ENCODE measurements at places on chromosomes 4 and X. TPM values are rescaled to one million over a fixed set of nuclear protein-coding genes. Genes with fewer than 3 reads are reported as not detected.
A peak's percentile ranks its signal among the peaks of the same experiment; 100 is the strongest.

The MORC4 gene
- total RNA-seq: 17.9 TPM

DNA sequence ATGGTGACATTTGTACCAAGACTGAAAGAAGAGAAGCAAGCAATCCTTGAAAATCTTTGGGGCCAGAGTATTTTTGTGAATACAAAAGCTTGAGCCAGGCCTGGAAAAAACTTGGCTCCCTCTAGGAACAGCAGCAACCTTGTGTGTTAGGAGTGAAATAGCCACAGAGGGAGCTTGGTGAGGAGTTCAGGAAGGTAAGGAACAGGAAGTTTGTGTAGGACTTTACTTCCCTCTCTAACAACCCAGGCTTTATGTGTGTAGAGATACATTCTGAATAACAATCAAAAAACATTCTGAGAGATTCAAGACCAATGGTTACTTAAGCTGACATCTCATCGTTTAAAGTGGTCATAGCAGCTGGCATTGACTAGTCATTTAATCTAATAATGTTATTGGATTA, 668.5 kb downstream of the PCDH18 start:
- H3K36me3 ChIP-seq: no peaks in the 10 kb centered on the region
- H3K27ac ChIP-seq: no peak overlapping the region
- DNase-seq: no peak
- no peak overlapping the region for H3K4me3 ChIP-seq

- DNase-seq: no peak
- H3K4me1 ChIP-seq: no peaks in the 10 kb centered on the region
- no peak overlapping the region for H3K4me3 ChIP-seq
- no peaks in the 10 kb centered on the region for H3K27me3 ChIP-seq
- H3K36me3 ChIP-seq: no peaks in the 10 kb centered on the region
Measured at GRCh38 chrX:47093248-47093647, 15.0 kb downstream of the RGN start.

The ANOS1 gene
- total RNA-seq: 3.2 TPM

DNA sequence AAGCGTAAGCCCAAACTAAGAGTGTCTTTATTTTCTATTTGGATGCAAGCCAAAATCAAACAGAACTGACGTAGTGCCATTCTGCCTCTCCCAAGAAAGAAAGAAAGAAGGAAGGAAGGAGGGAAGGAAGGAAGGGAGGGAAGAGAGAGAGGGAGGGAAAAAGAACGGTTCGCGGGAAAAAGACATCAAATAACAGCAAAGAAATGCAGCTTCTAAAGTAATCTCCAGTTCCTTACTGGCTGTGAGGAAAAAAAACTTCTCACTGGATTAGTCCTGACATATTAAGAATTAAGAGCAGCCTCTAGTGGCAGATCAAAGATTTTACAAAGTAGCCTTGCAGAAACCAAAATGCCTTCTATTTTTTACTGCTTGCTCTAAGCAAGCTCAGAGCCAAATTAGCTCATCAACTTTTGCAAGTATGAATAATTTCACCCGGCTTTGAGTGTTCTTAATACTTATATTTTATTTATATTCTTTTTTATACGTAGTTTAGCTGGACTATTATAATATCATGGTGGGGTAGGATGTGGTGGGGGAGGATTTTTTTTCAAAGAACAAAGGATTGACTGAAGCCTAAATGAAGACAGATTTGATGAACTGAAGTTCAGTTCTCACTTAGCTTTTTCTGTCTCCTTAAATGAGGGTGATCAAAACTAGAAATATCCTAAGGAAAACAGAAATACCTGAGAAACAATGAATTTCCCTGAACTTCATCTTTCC, 36.6 kb downstream of the PITX2 start:
- no peak overlapping the region for H3K4me3 ChIP-seq
- H3K36me3 ChIP-seq: no peaks in the 10 kb centered on the region
- no peak for DNase-seq
- H3K27me3 ChIP-seq: no peaks in the 10 kb centered on the region

DNA sequence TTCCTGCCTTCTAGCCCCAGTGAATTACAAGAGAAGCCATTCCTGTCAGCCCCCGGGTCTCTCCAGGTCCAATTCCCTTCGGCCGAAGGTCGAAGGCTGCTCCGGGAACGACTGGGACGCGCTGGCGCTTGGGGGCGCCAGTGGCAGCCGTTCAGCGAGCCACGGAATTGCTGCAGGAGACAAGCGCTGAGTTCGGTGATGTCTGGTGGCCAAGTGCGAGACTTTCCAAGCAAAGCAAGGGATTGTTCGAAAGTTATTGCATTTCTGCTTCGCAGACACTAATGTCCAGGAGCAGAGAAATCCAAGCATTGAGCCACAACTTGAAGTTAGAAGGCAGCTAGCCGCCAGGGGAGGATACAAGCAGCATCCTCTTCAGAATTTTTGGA, 1.1 kb upstream of the DKK2 start:
- peaks cover 29% of the 10 kb centered on the region for H3K4me1 ChIP-seq
- no peaks in the 10 kb centered on the region for H3K36me3 ChIP-seq
- no peak for DNase-seq

GRCh38 chr4:76197971-76198410, 15.6 kb downstream of the SCARB2 start:
- DNase-seq: no peak
- peak overlapping the region; percentile 82 for H3K27ac ChIP-seq
- H3K4me1 ChIP-seq: peaks cover 86% of the 10 kb centered on the region
- H3K36me3 ChIP-seq: peaks cover 17% of the 10 kb centered on the region
- no peak overlapping the region for H3K4me3 ChIP-seq

GRCh38 chr4:142386449-142386848, 459.7 kb downstream of the INPP4B start:
- no peak overlapping the region for H3K27ac ChIP-seq
- H3K27me3 ChIP-seq: no peaks in the 10 kb centered on the region
- no peaks in the 10 kb centered on the region for H3K4me1 ChIP-seq

DNA sequence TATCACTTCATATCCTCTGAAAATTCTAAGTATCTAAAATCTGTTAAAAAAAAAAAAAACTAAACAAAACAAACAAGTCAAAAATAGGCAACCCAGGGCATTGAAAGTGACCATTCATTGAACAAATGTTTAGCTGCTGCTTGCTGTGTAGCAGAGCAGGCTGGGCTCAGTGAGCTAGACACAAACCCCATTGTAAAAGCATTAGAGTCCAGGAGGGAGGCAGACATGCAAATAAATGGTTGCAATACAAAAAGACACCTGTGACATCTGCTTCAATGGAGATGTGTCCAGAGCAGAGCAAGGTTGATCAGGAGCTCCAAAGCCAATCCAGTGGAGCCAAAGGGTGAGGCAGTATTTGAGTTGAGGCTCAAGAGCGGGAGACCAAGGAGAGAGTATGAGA, 267.3 kb upstream of the GATB start:
- no peaks in the 10 kb centered on the region for H3K4me1 ChIP-seq
- DNase-seq: no peak
- H3K36me3 ChIP-seq: no peaks in the 10 kb centered on the region
- no peak overlapping the region for H3K4me3 ChIP-seq
- H3K27ac ChIP-seq: no peak overlapping the region

- H3K36me3 ChIP-seq: no peaks in the 10 kb centered on the region
- no peaks in the 10 kb centered on the region for H3K27me3 ChIP-seq
- DNase-seq: no peak
Measured at GRCh38 chr4:184699941-184700340, 34.0 kb downstream of the CENPU start.
